ENCODE measurements at places on chromosomes 5 and 9.
A peak's percentile ranks its signal among the peaks of the same experiment; 100 is the strongest.

DNA sequence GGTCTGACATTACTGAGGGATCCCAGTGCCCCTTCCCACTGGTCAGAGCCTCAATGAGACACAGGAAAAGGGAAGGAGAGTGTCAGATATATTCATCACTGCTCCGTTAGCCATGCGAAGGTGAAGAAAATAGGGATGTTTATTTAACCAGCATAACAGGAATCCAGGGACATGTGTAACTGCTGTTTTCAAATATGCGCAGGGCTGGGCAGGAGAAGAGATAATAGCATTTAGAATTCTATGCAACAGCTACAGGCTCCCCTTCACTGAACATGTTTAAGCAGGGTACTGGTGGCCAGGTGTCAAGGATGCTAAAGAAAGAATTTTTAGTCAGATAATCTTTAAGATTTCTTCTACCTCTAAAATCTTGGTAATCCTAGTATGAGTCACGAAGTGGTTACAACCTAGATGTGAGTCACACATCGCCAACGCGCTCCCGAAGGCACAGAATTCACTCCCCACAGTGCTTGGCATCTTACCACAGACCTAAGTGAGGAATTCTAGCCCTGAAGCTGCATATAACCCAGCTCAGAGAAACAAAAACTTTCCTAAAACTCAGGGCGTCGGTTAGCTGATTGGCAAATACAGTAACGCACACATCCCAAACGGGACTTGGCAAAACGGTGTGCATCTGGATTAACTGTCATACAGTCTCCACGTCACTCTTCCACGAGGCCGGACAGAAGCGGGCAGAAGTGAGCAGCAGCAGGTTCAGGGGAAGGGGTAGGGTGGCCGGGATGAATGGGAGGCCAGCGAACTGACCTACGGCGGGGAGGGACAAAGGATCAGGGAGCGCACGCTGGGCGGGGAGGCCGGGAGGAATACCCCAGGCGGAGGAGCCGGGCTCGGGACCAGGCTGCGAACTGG is 1.1 kb downstream of the CTNNAL1 start:
- peak; percentile 88 for DNase-seq

GRCh38 chr5:157519579-157520253 is 55.9 kb downstream of the ADAM19 start:
- no peak for DNase-seq

DNA sequence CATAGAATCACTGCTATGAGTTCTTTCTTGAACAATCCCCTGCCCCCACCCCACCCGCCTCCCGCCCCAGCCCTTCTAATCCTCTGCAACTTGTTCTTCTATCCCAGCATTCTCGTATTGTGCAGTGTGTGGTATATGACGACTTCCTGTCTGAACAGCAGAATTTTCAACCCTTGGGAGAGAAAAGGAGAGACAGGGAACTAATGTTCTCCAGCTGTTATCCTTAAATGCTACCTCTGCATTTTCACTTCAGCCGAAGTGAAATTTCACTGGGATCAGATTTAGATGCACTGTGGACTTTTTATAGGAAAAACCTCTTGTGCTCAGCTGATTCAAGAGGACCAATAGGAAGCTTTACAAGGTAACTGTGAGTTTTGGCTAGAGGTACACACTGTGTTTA is 2.2 kb downstream of the FBXL7 start:
- DNase-seq, result peak; percentile 46

DNA sequence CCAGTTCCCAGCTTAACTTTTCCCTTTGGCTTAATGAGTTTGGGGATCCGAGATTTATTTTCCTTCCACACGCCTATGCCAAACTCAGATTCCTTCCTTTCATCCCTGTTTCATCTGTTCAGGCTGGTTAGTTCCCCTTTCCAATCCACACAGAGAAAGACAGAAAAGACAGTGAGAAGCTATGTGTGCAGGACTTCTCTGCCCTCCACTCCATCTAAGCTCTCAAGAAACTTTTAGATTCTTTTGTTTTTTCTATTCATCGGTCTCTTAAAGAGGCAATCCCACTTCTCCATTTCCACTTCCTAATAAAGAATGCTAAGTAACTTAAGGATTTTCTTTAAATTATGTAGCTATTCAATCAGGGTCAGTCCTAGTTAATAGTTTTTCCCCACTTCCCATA is 11.2 kb downstream of the ITGA1 start:
- DNase-seq, result no peak

DNA sequence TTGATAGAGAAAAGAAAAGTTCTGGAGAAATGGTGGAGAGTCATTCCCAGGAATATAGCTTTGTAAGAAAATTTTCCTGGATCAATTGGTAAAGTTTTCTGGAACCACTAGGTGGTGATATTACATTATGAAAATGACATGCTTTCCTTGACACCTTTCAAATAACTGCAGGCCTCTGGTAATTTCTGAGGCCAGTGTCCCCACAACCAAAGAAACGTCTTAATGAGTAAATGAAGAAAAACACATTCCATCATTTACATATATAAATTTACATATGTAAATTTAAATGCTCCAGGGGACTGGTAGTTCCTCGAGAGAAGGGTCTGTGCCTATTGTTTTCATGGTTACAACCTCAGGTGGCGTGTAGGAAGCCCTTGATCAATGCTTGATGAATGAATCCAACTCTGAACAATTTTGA is 17.2 kb upstream of the RGS3 start:
- DNase-seq, result peak; percentile 83

- DNase-seq, result no peak
These were observed 283.2 kb upstream of the TMEM161B start for GRCh38 chr5:88551724-88552345.

DNA sequence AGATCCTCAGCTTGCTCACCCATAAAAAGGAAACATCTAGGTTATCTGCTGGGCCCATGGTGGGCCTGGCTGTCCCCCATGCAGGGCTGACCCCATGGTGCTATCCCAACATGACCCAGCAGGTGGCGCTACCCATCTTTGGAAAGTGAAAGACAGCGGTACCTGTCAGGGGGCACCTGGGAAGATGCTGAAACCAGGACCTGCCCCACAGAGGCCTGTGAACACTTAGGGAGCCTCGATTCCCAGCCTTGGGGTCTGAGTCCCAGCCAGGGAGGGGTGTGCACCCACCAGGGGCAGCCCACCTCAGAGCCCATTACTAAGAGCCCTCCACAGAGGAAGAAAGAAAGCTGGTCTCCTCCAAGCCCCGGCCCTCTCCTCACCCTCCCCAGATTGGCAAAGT is 46.6 kb upstream of the IPPK start:
- peak; percentile 77 for DNase-seq

- DNase-seq, result no peak
These were observed 202.5 kb upstream of the GAS1 start for GRCh38 chr9:87149799-87150198.

DNA sequence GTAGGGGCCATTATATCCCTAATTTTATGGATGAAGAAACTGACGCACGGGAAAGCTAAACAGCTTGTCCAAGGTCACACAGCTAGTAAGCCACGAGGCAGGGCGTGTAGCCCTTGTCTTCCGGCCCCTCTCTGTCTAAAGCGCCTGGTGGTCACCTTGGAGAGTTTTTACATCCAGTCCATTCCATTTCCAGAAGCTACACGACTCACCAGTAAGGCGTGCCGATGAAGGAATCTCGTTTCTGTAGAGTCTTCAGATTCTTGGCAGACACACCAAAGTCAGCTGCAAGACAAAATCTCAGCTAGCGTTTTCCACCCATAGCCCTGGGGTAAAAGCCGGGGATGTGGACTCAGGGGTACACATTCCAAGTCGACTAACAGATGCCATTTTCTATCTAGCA is 80.5 kb downstream of the STK10 start:
- DNase-seq, result peak; percentile 41

- DNase-seq, result no peak
These were observed at the start of gene CXCL14 for GRCh38 chr5:135578685-135579341. CXCL14 (minus strand) TSS chr5:135578991; CDS start chr5:135578778, 213 bp downstream.

- DNase-seq, result no peak
These were observed 17.4 kb downstream of the SEC61B start for GRCh38 chr9:99239341-99240060.

DNA sequence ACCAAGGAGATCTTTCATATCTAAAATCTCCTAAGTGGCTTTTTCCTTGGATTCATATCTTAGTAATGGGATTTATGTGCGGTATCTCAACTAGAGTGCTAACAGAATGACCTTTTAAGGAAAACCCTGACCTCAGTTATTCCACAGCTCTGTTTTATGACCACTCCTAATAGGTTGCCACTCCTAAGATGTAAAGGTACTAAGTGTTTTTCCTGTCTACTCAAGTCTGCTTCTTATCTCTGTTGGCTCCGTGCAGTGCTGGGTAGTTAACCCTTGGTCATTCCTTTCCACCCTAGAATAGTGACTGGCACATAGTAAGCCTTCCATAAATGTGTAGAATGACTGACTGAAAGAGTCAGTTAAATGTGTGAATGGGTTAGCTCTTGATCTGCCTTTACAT is 161.4 kb downstream of the DOCK2 start:
- no peak for DNase-seq

DNA sequence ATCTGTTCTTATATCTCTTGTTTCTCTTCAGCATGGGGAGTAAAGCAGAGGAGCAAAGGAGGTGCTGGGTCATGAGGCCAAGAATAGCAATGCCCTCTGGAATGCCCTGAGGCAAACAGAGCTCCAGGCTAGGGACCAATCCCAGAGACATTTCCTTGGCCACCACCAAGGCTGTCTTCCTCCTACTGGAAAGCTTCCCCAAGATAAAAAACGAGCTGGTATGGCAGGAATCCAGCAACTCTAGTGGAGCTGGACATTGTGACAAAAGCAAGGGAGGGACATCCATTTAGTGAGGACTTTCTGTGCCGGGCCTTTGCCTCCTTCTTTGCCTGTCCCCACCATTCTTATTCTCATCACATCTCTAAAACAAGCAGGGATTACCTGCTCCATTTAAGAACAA is 161.6 kb downstream of the ASTN2 start:
- no peak for DNase-seq

GRCh38 chr5:134877159-134877558 is 3.0 kb downstream of the TXNDC15 start:
- no peak for DNase-seq

- no peak for DNase-seq
These were observed 96.5 kb downstream of the SH3TC2 start for GRCh38 chr5:148966348-148966747.

DNA sequence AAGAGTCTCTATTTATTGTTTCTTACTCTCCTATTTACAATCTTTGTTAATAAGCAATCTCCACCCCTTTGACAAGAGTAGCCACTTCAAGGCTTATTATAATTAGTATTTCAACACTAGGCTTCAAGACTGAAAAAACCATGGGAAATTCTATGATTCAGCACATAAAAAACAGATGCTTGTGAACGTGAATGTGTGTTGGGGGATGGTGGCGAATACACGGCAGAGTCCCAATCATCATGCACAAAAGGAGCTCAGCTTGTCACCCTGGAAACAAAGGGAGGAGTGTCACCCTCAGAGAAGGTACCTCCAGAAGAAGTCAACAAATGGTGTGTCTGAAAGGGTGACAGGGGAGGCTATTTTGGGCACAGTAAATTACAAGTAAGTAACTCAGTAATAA is 157.2 kb upstream of the RETREG1 start:
- no peak for DNase-seq

DNA sequence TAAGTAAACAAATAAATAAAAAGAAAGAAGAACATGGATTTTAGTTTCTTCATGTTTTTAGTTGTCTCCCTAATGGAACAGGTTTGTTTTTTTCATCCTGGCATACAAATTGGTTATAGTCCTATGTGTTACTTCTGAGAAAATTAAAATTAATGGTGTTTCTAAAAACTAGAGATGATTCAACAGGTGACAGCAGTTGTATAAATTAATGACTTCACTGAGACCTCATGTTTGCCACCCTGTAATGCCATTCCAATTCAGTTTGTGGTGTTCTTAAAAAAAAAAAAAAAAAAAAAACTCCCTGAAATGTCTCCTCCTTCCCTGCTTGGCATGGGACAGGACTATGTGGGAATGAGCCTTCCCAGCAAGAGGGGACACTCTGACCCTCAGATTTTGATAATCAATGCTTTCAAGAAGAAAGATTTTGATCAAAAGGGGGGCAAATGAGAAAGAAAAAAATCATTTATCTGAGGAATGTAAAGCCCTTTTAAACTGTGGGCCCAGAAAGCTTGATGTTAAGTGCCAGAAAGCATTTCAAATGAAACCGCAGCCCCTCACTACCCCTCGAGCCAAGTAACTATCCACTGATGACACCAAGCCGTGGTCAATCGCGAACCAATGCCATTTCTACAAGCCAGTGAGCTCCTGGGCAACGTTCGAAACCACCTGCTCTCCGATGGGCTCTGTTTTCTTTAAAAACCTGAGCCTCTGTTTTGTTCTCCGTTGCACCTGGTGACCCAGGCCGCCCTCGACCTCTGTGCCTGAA is 941 bp downstream of the EXD3 start:
- peak; percentile 28 for DNase-seq

DNA sequence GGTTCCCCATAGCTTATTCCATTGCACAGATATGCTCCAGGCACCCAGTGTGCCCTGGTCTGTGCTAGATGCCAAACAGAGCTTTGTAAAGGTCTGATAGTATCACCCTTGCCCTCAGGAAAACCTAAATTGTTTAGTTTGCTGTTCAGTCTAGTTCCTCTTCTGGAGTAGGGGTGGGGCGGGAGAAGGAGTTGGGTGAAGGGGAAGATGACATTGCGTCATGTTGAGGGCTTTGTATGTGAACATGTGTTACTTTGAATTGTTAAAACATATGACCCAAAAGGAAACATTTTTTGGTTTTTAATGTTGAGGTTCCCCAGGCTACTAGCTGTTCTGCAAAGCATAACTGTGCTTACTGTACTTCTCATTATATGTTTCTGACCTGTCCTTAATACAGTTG is 40.6 kb downstream of the HACD4 start:
- DNase-seq, result no peak

DNA sequence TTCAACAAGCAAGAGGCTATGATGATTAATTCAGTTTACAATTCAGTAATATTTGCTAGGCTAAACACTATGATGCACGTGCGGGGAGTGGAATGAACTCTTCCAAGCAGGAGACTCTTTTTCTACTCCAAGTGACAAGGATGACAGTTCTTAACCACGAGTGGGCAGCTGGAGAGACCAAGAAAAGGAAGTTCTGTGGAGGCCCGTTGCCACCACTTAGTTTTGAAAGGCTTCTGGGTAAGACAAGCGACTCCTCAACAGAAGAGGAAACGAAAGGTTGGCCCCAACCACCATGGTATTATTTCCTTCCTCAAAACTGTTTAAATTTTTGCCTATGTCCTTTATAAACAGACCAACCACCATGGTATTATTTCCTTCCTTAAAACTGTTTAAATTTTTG is 2.8 kb downstream of the DCAF12 start:
- DNase-seq, result no peak

GRCh38 chr5:172800088-172800551 is 29.1 kb upstream of the DUSP1 start:
- no peak for DNase-seq

GRCh38 chr9:105259274-105259673 is 14.8 kb downstream of the SLC44A1 start:
- DNase-seq, result no peak

- DNase-seq, result no peak
These were observed 44.4 kb upstream of the NEK6 start for GRCh38 chr9:124213396-124213795.

GRCh38 chr5:160359816-160360215 is 10.6 kb downstream of the C1QTNF2 start:
- no peak for DNase-seq

Measured in dermis blood vessel endothelial cell (primary cell).